Endothelial cell of umbilical vein (primary cell): ENCODE measurements at places on chromosomes 12 and 14.

- no peak for DNase-seq
Observed at GRCh38 chr12:59636945-59637691, 41.3 kb downstream of the SLC16A7 start.

- no peak for DNase-seq
Observed at GRCh38 chr14:32004300-32004699, 72.8 kb upstream of the ARHGAP5 start.

DNA sequence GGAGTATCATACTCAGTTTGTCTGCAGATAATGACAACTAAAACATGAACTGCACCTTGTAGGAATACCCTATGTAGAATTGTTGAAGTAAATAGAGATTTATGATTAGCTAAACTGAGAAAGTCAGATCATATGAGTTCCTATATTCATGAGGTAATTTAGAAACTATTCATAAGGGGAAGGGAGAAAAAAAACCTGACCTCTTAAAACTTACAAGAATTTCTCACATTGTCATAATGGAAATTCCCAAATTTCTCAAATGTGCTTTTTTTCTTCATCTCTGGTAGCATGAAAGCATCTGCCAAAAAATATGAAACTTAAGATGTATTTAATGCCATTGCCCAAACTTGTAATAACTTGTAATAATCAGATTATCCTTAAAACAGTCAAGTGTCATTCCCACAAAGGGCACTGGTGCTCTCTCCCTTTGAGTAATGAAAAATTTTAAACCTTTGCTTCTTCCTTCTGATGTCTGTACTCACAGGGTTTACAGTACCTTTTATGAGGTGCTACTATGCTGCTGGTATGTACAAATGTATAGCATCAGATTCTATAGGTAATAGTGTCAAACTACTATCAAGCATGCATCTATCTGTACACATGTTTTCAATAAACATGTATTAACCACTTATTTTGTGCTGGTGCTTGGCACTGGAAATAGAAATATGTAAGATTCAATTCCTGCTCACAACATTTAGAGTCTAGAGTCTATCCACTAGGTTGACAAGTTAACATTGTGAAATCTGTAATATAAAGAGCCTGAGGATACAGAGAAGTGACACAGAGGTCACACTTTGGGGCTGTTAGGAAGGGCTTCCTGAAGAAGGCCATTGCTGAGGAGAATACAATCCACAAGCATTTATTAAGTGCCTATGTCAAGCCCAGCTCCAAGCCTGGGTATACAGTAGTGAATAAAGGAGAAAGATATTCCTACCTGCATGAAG is 17.4 kb upstream of the DRAM1 start:
- no peak for DNase-seq

DNA sequence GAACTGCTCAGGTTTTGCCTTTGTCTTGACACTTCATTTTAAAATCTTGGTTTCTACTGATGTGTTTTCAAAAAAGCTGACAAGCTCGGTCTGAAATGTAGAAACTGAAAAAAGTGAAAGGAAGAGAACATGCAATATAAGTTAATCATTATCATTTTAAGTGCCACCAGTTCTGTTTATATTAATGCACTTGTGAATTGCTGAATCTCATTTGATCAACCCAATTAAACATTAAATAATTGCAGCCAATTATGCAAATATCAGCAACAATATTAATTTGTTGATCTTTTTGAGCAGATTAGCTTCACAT is 133.8 kb downstream of the BCAT1 start:
- DNase-seq = no peak

- DNase-seq = no peak
Observed at GRCh38 chr14:21807975-21808374, 134.4 kb upstream of the OR4E1 start.

DNA sequence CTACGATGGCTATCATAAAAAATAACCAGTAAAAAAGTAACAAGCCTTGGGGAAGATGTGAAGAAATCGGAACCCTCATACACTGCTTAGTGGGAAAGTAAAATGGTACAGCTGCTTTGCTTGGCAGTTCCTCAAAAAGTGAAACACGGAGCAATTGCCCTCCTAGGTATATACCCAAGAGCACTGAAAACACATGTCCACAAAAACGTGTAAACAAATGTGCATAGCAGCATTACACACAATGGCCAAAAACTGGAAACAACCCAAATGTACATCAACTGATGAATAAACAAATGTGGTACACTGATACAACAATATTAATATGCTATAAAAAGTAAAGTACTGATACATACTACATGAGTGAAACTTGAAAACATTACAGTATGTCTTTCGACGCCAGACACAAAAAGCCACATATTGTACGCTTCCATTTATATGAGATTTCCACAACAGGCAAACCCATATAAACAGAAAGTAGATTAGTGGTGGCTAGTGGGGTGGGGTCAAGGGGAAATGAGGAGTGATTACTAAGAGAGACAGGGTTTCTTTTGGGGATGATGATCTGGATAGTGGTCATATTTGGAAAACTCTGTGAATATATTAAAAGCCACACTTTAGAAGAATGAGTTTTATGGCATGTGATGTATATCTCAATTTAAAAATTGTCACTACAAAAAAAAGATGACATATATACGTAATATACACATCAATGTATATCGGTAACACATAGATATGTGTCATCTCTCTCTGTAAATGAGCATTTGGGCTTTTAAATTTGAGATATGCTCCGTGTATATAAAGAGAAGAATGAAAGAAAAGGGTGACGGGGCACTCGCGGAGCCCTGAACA is 996 bp downstream of the SLC41A2 start:
- DNase-seq = no peak

GRCh38 chr12:116074686-116075085 is 202.8 kb downstream of the MED13L start:
- no peak for DNase-seq

- DNase-seq = no peak
Observed at GRCh38 chr14:95536036-95536593, 1.3 kb downstream of the GLRX5 start.

DNA sequence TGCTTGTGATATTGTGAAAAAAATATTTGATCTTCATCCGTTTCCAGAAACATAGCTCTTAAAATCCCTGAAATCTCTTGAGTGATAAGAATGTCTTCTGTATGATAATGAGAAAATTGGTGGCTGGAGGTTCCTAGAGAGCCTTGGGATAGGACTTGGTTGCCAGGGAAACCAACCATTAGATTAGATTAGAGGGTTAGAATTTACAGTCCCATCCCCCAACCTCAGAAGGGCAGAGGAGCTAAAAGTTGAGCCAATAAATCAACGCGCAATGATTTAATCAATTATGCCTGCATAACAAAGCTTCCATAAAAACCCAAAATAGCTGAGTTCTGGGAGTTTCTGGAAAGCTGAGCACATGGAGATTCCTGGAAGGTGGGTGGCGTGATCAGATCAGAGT is 10.6 kb downstream of the SEL1L start:
- DNase-seq = no peak

DNA sequence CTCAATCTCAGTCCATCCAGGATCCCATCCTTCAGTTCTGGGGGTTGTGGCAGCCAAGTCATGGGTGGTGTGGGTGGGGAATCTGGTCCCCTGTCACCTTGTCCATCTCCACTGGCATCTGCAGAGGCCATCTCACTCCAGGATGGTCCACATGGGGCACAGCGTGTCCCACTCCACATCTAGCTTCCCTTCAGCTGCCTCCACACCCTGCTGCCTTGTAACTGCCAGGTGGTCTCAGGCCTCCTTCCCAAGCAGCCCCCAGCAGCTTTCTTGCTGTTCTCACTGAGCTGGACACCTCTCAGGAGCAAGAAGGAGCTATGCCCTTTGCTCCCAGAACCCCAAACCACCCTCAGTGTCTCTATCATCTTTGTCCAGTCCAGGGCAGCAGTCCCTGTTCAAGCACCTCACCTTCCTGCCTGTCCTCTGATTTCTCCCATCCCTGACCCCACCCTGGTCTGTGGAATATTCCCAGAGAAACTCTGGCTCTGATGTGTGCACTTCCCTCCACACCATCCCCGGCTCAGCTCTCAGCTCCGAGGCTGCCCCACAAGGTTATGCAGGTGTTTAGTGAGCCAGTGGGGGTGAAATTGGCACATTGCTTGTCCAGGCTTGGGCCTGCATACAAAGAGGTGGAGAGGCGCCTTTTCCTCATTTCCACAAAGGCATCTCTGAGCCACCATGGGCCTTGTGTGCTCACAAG is 13.7 kb upstream of the DYNC1H1 start:
- no peak for DNase-seq

DNA sequence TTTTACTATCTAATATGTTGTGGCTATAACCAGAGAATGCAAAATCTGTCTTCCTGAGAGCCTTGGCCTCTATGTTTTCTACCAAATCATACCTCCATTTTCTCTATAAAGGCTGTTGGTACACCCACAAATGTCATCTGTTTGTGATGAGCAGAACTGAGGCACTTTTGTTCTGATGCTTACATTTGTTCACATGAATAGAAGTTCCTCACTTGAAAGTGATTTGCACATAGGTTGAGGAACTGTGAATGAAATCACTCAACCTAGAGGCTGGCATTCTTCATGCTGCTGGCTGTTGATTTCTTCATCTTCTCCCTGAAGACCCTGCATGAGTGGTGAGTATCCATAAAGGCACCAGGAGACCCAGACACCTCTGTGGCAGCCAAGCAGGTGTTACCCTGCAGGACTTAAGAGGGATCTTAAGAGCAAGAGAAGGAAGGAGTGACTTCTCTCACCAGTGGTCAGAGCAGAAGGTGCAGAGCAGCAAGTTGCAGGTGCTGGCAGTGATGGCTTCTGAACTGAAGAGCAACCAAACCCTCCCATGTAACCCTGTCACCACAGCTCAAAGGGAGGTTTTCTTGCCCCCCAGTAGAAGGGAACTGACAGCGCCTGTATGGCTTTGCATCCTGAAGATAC is 110.3 kb downstream of the HMGA2 start:
- no peak for DNase-seq

DNA sequence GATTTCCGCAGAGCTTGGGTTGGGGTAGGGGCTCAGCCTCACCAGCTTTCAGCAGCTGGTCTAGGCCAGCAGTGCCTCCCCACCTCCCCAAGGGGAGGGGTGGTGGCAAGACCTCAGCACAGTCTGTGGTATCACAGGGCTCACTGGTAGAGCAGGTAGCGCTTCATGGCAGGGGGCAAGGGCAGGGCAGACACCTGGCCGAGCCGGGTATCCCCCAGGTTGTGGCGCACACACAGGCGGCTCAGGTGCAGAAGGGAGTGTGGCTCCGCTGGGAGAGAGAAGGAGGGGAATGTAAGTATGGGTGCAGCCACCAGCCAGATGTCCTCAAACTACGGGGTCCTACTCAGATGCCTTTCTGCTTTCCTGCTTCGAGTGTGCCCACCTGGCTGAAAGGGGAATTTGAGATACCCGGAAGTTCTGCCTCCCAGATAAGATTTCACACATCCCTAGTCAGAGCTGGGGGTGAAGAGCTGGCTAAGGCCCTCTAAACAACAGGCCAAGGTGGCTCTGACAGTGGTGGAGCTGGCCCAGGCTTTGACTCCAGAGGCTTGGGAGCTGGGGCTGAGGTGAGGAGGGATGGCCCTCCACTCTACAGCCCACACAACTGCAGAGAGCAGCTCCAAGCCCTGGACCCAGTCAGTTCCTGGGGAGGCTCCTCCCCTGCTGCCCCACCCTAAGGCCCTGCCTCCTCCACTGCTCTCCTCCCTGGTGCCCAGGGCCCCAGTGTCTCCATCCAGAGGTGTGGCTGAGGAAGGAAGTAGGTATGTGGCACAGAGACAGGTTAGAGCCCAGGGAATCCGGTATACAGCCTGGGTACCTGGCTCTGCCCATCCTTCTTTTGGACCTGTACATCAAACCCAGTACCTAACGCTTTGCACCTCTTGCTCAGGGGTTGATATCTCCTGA is 1.8 kb downstream of the SPSB2 start:
- DNase-seq = no peak

- no peak for DNase-seq
Observed at GRCh38 chr12:125540580-125541204, 475.5 kb downstream of the AACS start.

GRCh38 chr14:45679853-45680252 is 426.9 kb upstream of the MIS18BP1 start:
- peak; percentile 81 for DNase-seq

DNA sequence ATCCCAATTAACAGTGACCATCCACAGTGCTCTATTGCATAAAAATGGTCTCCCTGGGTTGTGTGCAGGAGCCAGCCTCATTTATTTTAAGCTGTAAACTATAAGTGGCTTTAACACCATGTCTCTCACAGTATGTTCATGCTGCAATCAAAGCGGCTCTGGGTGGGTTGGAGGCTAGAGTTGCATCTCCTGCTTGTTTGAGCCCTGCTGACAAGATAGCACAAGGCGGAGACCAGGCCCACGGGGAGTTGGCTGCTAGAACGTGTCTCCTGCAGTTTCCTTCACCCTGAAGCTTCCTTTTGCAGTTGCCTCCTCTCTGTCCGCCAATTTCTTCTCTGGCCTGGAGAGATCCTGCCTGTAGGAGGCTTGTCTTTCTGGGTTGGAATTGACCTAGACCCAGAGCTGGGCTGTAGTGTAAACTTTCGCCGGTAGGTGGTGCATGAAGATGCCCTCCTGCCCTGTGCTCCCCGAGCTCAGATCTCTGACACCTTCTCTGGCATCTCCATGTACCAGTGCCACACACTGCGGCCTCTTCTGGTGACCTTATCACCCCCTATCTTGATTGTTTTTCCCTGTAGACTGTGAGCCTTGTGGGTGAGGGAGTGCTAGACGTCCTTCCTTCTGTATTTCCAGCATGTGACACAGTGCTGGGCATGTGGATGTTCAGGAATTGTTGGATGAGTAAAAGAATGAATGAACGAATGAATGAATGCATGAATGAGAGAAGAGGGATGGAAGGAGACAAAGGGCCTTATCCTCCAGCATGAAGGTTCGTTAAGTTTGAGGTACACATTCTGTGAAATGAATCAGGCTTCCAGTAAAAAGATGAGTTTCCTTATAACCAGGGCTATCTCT is 10.4 kb downstream of the OTUB2 start:
- peak; percentile 69 for DNase-seq

GRCh38 chr12:96427269-96427729 is 27.1 kb upstream of the CDK17 start:
- peak; percentile 99 for DNase-seq

GRCh38 chr14:74610866-74611649 is 979 bp downstream of the LTBP2 start:
- DNase-seq = peak; percentile 52

GRCh38 chr12:101490286-101490920 is 15.3 kb downstream of the SPIC start:
- no peak for DNase-seq

GRCh38 chr14:91008759-91009409 is 51.6 kb downstream of the RPS6KA5 start:
- no peak for DNase-seq

- no peak for DNase-seq
Observed at GRCh38 chr12:121114806-121115205, 17.9 kb upstream of the P2RX7 start.

DNA sequence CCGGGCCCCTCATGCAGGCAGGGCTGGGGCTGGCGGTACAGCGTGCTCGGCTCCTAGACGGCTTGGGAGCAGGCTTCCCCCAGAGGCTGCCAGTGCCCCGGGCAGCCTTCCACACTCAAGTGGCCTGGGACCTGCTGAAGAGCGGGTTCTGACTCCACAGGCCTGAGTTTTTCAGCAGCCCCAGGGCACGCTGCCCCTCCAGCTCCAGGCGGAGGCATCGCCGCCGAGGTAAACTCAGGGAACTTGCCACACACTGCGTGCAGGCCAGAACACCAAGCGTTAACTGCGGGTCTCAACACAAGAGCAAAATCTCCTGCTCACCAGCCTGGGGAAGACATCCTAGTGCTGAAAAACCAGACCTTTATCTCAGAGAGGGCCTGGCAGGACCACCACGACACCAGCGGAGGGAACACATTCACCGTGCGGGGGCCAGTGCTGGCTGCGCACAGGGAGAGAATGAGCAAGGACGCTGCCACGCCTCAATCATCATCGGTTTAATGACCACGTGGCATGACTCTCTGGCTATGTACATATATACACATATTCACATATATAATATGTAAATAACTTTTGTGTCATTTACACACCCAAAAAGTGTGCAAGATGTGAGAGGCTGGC is 21.3 kb downstream of the PSMC1 start:
- no peak for DNase-seq
